ENCODE measurements at places on chromosomes 1 and 21.

- DNase-seq: no peak
These were observed 190.2 kb downstream of the RASAL2 start for GRCh38 chr1:178284058-178284457.

- DNase-seq: no peak
These were observed 15.9 kb downstream of the S100A10 start for GRCh38 chr1:151977662-151978230.

GRCh38 chr1:59776960-59777852 is 37.5 kb upstream of the HOOK1 start:
- DNase-seq: no peak

GRCh38 chr1:58791106-58791505 is 7.3 kb upstream of the JUN start:
- DNase-seq: no peak

Measured in stimulated activated CD4-positive, alpha-beta T cell treated with anti-CD3 and anti-CD28 coated beads, Interleukin-1b, Interleukin-23, amount 100 ng/mL, for 1 hour (primary cell).